ENCODE measurements at places on chromosomes 7 and 10.

GRCh38 chr7:135774284-135774683 lies 25.7 kb upstream of the FAM180A start:
- DNase-seq = no peak

- no peak for DNase-seq
These were observed 56.3 kb upstream of the CYP2C8 start for GRCh38 chr10:95125582-95125981.

GRCh38 chr10:36188080-36188453 lies 546.0 kb upstream of the FZD8 start:
- DNase-seq = no peak

DNA sequence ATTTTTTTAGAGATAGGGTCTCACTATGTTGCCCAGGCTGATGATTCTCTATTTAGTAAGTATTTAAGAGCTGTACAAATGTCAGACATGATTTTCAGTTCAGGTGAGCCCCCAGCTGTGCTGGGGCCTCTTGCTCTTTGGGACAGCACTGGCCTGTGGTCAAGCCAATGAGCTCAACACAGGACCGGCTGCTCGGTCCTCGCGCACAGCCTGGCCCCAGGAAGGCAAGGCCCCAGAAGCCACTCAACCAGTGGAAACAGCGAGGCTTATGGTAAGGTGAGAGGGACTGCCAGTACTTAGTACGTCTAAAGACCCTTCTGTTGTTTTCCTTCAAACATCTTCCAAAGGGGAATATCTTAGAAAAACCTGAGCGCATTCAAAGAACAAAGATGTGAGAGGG lies 211.8 kb downstream of the SKIDA1 start:
- no peak for DNase-seq

GRCh38 chr10:132921818-132922807 lies 20.3 kb downstream of the CFAP46 start:
- no peak for DNase-seq

DNA sequence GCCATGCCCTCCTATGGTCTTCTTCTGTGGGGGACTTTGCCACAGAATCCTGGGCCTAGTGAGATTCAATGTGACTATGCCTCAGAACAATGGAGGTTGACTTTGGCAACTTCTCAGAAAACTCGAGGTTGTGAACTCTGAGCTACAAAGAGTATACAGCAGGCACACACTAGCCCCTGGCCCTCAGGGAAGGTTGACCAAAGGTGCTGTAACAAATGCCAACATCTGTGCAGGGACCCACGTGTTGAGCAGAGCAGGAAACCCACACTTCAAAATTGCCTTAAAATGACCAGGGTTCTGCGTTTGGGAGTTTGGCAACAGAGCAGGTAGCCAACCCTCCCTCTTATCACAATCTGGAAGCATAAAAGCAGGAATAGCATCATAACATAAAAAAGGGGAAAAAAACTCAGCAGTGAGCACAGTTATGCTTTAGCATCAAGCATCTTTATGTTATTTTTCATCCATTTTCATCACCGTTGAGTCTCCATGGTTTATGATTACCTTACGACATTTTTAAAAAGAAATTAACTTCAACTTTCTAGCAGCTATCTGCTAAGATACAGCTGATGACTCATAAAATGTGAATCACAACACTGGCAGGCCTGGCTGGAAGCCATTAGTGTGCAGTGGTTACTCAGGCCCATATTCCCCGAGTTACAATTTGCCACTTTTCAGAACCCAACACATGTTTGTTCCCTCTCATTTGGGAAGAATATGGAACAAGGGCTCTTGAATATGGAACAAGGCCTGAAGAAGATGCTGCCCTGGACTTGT lies 11.1 kb downstream of the PRLHR start:
- no peak for DNase-seq

DNA sequence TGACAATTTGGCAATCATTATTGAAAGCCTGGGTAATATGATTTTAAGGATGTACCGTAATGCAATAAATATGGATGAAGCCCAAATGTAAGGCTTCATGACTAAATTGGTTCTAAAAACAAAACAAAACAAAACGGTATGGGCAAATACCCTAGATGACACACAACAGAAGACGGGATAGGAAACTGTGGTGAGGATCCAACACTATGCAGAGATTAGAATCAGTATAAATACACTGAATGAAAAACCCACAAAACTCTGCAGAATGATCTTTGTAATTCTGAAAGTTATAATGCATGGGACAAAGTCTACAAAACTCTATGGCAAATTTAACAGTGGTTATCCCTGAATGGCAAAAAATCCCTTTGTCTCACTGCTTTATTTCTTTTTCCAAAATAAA lies 57.6 kb downstream of the MALSU1 start:
- no peak for DNase-seq

DNA sequence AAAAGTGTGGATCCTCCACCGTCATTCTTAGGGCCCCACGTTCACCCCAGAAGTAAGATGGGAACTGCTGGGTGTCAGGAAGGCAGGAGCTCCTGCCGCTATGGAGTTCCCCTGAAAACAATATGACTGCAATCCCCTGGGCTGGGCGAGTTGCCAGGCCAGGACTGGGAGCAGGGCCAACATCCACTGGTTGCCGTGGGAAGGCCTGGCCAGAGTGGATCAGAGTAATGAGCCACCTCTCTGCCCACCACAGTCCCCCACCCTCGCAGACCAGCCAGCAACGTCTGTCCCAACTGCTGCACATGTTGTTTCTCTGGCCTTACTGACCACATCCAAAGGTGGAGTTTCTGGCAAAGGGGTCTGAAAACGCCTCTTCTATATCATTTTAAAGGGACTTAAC lies 86.6 kb downstream of the STRA8 start:
- no peak for DNase-seq

DNA sequence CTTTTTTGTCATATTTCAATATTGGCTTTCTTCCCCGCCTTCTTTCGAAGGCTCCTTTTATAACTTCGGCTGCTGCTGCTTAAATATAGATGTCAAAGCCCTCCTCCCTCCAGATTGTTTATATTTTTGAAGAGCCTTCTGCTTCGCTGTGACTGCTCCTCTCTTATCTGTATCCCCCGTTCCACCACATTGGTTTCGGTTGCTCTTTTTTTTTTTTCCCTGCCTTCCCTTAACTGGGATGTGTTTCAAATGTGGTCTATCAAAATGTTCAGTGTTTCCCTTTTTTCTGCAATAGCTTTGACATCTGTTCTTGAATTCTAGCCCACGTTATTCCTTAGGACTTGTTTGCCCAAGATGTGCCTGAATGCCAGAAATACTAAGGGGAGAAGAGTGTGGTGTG lies 96.4 kb downstream of the CUX1 start:
- DNase-seq = no peak

DNA sequence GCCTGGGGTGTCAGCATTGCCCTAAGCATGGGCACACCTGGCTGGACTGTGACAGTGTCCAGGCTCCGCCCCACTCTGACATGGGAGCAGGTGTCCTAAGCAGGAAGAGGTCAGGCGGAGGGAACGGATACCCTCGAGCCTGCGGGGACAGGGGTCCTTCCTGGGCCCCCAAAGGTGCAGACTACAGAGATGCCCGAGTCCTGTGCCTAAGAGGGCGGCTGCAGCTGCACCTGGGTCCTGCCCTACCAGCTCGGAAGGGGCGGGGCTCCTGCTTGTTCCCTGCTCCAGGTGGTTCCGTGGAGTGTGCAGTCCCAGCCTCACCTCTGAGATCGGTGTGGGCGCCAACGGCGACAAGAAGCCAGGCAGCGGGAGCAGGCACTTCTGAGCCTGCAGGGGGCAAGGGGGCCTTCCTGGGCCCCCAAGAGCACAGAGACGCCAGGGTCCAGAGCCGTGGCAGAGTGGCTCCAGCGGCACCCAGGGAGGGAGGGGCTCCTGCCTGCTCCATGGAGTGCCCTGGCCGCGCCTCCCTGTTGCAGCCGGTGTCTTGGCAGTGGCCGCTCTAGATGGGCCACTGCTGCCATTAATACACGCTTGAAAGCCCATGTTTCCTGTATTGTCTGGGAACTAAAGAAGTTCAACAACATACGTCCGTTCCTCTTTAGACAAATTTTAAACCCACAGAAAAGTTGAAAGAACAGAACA lies 64.5 kb upstream of the CACNA2D1 start:
- no peak for DNase-seq

DNA sequence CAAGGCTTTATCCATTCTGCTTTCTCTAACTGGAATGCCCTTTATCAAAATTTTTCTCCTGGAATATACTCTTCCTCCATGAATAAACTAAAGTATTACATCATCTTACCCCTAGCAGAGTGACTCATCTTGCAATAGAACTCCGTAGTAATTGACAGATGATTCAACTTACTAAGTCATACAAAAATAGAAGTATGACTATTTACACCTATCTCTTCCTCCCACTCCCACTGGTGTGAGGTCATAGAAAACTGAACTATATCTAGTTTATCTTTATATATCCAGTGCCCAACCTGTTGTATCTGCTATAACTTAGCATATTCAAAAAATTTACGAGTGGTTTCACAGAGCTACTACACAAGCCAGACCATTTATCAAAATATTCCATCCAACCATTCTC lies 26.1 kb downstream of the ABCB1 start:
- no peak for DNase-seq

DNA sequence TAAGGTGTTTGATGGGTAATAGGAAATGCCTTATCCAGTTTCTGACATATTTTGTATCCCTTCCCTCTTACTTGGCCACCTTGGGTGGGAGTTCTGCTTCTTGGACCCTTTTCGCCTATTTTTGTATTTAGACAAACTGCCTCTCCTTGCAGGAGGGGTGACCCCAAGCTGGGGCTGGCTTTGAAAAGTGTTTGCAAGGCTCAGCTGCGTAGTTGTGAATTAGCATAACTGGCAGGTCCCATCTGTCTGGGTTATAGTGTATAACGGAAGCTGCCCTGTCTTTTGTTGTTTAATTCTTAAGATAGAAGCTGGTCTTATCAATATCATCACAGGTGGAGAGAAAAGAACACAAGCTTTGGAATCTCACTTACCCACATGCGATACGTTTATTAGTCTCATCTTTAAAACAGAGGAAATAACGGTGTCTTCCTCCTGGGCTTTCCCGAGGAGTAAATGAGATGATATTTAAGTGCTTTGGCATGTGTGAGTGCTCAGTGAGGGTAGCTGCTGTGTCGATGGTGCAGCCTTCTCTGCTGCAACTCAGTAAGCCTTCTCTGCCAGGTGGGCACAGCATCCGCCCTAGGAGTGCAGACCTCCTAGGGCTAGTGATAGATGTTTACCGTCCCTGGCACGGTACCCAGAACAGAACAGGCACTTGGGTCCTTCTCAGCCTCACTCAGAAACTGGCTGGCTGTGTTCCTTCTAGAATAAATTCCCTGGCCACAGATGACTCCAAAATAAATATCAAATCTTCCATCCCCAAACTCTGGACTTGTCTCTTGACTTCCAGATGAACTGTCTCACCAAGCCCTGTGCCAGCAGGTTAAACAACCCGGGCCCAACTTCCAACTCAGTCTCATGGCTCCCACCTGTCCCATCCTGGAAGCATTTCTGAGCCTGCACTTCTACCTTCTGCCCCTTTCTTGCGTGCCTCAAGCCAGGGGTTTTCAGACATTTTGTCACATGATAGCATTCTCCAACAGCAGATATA lies 227.3 kb downstream of the GFRA1 start:
- DNase-seq = no peak

GRCh38 chr10:58996063-58996462 lies 180.4 kb upstream of the PHYHIPL start:
- DNase-seq = no peak

- no peak for DNase-seq
These were observed 68.0 kb downstream of the CXCL12 start for GRCh38 chr10:44316922-44317215.

DNA sequence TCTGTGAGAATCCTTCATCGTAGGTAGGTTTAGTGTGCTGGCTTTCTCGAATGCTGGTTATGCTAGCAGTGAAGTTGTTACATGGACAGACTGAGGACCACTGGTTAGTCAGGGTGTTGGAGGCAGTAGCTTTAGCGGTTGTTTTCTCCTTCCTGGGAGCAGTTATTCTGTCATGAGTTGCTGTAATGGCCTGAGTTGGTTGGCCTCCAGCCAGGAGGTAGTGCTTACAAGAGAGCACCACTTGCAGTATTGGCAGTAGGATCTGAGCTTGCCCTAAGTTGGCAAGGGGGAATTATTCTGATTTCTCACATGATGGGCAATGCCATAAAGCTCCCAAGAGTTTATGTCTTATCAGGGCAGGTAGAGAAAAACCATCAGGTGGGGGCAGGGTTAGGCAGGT lies 58.0 kb downstream of the IPMK start:
- DNase-seq = no peak

DNA sequence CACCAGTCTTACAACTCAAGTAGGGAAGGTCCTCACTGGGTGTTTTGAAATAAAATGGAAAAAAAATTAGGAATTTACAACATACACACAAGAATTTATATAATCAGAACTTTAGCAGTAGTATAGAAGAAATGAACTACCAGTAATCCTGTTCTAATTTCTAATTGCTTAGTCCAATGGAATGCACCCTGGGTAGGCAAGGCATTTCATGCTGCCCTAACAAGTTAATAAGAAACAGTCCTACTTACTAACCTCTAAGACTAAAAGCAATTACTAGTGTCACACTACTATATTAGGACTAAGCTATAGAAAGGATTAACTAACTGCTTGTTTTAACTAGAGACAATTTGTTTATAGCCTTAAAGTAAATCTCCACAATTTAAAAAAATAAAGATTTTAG lies 158.1 kb downstream of the BTAF1 start:
- DNase-seq = no peak

DNA sequence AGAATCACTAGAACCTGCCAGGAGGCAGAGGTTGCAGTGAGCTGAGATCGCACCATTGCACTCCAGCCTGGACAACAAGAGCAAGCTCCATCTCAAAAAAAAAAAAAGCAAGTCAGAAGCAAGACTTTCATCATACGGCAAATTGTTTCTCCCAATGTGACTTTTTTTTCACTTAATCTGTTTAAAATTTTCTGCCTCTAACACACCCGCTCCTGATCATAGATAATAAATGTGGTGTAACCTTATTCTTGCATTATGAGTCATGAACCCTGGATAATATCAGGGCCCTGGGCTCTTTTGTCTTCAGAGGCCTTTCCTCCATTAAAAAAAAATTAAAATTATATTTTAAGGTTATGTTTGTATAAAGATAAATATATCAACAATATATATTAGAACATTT lies 111.4 kb upstream of the JCAD start:
- DNase-seq = no peak

DNA sequence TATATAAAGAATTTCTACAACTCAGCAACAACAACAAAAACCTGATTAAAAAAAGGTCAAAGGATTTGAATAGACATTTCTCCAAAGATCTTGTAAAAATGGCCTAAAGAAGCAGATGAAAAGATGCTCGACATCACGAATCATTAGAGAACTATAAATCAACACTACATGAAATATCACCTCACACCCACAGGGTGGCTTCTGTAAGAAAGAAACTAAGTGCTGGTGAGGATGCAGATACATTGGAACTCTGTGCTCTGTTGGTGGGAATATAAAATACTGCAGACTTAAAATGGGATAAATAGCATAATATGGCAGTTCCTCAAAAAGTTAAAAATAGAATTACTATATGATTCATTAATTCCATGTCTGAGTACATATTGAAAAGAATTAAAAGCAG lies 38.3 kb upstream of the CDCA7L start:
- DNase-seq = no peak

DNA sequence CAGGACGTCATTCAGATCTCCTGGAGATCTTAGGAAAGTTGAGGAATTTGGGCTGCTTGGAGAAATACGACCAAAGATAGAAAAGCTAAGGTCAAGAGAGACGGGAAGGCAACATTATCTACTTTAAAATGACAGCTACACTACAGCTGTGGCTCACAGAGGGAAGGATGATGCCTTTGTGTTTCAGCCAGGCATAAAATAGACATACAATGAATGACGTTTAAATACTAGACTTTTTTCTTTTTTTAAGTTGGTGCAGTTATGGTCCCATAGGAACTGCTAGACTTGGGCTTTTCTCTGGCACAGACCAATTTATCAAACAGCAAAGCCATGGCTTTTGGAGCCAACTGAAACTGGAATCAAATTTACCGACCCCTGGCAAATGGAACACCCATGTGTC lies 164.8 kb downstream of the MAGI2 start:
- DNase-seq = no peak
